T-cell (primary cell): ENCODE measurements at places on chromosomes 2 and 18.

DNA sequence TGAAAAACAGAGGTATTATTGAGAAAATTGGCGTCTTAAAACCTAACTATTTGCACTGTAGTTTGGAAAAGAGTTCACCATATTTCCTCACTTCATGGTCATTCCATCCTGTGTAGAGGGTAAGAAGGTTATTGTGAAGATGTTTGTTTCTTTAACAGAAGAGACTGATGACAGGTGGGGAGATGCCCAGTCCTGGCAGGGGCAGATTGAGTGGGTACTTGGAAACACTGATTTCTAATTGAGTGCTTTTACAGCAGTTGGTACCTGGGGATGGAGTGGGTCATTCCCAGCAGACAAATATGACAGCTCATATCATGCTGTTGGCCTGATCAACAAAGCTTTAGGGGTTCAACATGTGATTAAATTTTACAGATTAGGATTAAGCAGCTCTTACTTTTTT, 67.5 kb downstream of the MYOM1 start:
- H3K4me3 ChIP-seq, result no peak overlapping the region
- H3K27me3 ChIP-seq, result no peaks in the 10 kb centered on the region
- H3K27ac ChIP-seq, result no peak overlapping the region
- no peaks in the 10 kb centered on the region for H3K4me1 ChIP-seq
- H3K36me3 ChIP-seq, result no peaks in the 10 kb centered on the region

- no peak overlapping the region for H3K27ac ChIP-seq
- H3K4me1 ChIP-seq, result no peaks in the 10 kb centered on the region
- no peak for DNase-seq
- no peaks in the 10 kb centered on the region for H3K36me3 ChIP-seq
- H3K27me3 ChIP-seq, result no peaks in the 10 kb centered on the region
Measured at GRCh38 chr18:59182673-59183072, 37.3 kb upstream of the GRP start.

GRCh38 chr2:125490308-125490707, 1165.7 kb upstream of the GYPC start:
- H3K4me1 ChIP-seq, result no peaks in the 10 kb centered on the region
- H3K36me3 ChIP-seq, result no peaks in the 10 kb centered on the region
- DNase-seq, result no peak
- no peak overlapping the region for H3K4me3 ChIP-seq
- no peaks in the 10 kb centered on the region for H3K27me3 ChIP-seq

DNA sequence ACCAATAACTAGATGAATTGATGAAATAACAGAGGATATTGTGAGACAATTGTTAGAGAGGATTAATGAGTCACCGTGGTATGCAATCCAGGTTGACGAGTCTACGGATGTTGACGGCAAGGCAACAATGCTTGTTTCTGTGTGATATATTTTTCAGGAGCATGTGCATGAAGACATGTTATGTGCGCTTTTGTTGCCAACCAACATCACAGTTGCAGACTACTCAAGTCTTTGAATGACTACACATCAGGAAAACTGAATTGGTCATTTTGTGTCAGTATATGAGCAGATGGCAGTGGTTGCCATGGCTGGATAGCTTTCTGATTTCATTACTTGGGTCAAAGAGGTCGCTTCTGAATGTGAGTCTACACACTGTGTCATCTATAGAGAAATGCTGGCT, 96.8 kb upstream of the CRACDL start:
- no peaks in the 10 kb centered on the region for H3K36me3 ChIP-seq
- H3K4me3 ChIP-seq, result no peak overlapping the region
- DNase-seq, result no peak
- no peaks in the 10 kb centered on the region for H3K4me1 ChIP-seq

GRCh38 chr18:34624551-34624950, 85.5 kb upstream of the DTNA start:
- H3K36me3 ChIP-seq, result no peaks in the 10 kb centered on the region
- DNase-seq, result no peak
- no peak overlapping the region for H3K27ac ChIP-seq

DNA sequence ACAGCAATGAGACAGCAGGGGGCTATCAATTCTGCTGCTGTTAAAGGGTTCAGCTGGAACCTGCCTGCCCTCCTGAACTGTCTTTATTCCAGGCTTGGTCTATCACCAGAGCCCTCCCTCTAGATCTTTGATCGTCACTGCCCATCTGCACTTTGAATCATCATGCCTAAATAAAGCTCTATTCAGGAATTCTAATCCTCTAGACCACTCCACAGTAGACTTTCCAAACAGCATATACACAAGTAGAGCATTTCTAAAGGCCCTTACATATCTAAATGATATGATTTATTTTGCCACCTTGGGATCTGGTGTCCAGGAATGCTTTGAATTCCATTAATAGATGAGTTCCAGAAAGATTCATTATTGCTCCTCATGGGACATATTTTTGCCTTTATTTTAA, 542.1 kb upstream of the SYT4 start:
- no peaks in the 10 kb centered on the region for H3K36me3 ChIP-seq
- H3K4me3 ChIP-seq, result no peak overlapping the region
- DNase-seq, result no peak
- no peaks in the 10 kb centered on the region for H3K27me3 ChIP-seq
- no peaks in the 10 kb centered on the region for H3K4me1 ChIP-seq

DNA sequence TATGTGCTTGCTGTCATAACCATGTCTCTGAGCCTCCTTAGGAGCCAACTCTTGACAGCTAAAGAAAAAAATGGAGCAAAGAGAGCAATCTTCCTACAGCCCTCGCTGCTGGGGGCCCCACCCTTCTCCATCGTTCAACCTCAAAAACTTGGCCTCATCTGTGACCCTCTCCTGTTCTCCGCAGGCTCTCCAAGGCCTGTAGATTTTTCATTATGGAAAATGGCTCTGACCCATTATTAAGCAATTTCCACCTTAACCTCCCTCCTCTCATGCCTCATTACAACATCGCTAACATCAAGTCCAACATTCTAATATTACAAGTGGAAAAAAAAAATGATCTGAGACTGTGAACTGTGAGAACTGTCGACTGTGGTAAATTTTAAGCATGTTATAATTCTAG, 98.7 kb downstream of the SLC8A1 start:
- no peak for DNase-seq
- H3K27me3 ChIP-seq, result no peaks in the 10 kb centered on the region
- H3K4me1 ChIP-seq, result no peaks in the 10 kb centered on the region
- H3K36me3 ChIP-seq, result no peaks in the 10 kb centered on the region
- H3K27ac ChIP-seq, result no peak overlapping the region

- no peak overlapping the region for H3K4me3 ChIP-seq
- peaks cover 7% of the 10 kb centered on the region for H3K4me1 ChIP-seq
- no peaks in the 10 kb centered on the region for H3K36me3 ChIP-seq
- DNase-seq, result no peak
- H3K27me3 ChIP-seq, result peaks cover 23% of the 10 kb centered on the region
Measured at GRCh38 chr2:73156539-73157124, 43.9 kb upstream of the RAB11FIP5 start.
